BE2C (cell line): ENCODE measurements at places on chromosomes 13 and 19.
A peak's percentile ranks its signal among the peaks of the same experiment; 100 is the strongest.

GRCh38 chr13:30545320-30545719 lies 72.4 kb upstream of the USPL1 start:
- DNase-seq, result no peak

GRCh38 chr19:35314858-35315470 lies 14.0 kb upstream of the CD22 start:
- DNase-seq, result no peak

DNA sequence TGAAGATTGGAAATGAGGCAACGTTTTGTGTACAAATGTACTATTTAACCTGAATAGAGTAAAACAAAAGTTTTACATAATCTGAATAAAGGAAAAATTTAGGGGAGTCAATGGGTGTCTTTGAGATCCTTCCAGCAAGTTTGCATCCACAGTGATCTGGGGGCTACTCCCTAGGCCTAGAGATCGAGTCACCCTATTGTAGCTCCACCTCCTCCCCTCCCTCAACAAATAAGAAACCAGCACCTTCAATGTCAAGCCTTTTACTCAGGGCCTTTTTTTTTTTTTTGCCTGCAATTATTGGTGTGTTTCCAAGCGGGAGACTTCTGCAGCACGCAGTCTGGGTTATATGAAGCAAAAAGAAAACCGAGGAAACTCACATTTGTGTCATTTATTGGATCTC lies 16.3 kb upstream of the RAP2A start:
- DNase-seq, result no peak

GRCh38 chr13:31321457-31321856 lies 121.7 kb downstream of the B3GLCT start:
- DNase-seq, result no peak

DNA sequence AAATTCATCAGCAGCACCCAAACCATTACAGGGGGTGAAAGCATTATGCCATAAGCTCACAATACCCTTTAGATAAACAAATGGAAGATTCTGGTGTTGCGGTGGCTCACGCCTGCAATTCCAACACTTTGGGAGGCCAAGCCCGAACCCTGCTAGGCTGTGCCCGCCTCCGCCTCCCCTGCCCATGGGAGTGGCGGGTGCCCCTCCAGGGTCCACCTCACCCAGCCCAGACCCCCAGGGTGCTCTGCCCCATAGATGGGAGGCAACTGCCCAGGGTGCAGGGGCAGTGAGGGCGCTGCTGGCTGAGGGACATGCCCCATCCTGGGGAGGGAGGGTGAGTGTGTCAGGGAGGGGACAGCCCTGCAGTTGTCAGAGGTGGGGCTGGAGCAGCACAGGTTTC lies 10.0 kb upstream of the SIGLECL1 start:
- no peak for DNase-seq

DNA sequence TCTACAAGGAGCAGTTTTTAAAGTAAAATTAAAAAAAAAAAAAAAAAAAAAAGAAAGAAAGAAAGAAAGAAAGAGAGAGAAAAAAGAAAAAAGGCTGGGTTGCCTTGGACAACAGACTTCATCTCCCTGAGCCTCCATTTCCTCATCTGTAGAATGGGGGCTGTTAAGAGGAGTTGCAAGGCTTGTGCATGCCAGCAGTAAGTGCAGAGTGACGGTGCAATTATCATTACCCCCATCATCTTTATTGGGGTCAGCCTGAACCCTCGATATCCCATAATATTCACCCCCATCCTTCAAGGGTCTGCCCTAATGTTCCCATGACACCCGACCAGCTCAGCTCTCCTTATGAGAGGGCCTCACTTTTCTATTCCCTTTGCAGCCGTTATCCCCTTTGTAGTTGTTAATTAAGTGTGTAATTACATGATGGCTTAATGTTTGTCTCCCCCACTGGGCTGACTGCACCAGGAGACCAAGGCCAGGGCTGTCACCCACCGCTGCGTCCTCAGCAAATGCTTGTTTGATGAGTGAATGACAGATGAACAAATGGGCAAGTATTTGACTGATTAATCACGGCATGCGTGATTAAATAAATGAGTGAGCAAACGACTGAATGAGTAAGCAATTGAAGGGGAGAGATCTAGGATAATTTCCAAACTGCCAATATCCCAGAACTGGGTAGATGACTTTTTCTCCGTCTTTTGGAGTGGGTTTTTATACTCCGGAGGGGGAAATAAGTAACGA lies 10.1 kb downstream of the FOSB start:
- no peak for DNase-seq

GRCh38 chr13:107348925-107349324 lies 781.0 kb upstream of the ARGLU1 start:
- DNase-seq, result no peak

DNA sequence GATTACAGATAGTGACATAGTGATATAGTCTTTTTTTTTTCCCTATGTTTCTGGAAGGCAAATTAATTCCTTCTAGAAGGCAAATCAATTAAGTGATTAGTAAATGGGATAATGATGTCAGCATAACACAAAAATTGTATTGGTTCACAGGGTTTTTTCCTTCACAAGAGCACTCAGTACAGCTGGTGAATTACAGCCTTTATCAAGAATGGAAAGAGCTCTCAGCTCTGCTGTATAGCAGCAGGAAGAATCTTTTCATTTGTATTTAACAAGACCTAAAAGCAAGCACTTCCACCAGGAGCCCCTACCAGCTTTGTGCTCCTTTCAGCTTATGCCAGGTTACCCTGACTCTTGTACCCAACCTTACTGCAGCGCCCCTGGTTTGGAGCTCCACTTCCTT lies 90.8 kb downstream of the SERP2 start:
- no peak for DNase-seq

GRCh38 chr19:18317961-18318800 lies 4.7 kb downstream of the LSM4 start:
- peak; percentile 88 for DNase-seq

- no peak for DNase-seq
These were observed 424.5 kb downstream of the PCDH9 start for GRCh38 chr13:66805657-66806056.

DNA sequence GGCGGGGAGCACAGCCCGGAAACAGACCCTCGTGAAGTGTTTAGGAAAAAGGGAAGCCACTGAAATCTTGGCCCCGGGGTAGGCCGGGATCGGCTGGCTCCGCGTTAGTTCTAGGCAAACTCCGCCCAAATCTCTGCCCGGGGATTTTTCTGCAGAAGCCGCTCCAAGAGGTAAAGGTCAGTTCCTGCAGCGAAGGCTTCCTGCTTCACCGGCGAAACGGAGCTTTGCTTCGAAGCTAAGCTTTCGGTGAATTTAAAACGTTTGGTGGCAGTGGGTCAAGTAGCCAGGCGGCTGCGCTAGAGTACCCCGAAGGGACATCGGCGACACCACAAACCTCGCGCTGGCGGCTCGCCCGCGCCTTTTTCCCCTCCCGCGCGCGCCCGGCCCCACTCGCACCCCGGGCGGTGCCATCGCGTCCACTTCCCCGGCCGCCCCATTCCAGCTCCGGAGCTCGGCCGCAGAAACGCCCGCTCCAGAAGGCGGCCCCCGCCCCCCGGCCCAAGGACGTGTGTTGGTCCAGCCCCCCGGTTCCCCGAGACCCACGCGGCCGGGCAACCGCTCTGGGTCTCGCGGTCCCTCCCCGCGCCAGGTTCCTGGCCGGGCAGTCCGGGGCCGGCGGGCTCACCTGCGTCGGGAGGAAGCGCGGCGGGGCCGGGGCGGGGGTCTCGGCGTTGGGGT lies 441 bp downstream of the GJB2 start:
- no peak for DNase-seq

DNA sequence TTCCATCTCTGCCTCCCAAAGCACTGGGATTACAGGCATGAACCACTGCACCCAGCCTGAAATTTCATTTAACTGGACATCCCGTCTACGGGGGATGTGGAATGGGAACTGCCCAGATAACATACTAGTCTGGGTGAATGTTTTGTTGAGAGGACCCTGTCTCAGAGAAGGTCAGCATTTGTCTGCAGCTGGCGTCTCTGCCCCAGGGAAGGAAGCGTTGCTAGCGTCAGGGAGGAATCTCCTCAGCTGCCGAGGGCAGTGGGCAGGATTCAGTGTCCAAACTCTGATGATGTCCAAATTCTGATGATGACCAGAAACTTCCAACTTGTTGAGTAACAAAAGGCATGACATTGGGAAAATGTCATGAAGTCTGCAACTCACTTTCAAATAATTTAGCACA lies 3.1 kb downstream of the NXNL1 start:
- DNase-seq, result no peak

DNA sequence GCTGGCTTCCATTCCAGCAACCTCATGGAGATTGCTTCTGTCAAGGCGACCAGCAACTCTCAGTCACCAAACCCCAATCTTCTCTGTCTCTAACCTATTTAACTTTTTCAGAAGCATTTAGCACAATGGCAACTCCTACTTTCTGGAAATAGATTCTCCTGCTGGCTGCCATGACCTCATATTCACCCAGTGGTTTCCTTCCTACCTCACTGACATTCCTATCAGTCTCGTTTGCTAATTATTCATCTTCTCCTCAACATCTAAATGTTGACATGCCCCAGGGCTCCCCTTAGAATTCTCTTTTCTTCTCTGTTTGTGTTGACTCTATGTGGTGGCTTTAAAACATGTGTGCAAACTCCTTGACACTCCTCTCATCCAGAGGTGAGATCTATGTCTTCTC lies 106.7 kb downstream of the OLFM4 start:
- DNase-seq, result no peak

DNA sequence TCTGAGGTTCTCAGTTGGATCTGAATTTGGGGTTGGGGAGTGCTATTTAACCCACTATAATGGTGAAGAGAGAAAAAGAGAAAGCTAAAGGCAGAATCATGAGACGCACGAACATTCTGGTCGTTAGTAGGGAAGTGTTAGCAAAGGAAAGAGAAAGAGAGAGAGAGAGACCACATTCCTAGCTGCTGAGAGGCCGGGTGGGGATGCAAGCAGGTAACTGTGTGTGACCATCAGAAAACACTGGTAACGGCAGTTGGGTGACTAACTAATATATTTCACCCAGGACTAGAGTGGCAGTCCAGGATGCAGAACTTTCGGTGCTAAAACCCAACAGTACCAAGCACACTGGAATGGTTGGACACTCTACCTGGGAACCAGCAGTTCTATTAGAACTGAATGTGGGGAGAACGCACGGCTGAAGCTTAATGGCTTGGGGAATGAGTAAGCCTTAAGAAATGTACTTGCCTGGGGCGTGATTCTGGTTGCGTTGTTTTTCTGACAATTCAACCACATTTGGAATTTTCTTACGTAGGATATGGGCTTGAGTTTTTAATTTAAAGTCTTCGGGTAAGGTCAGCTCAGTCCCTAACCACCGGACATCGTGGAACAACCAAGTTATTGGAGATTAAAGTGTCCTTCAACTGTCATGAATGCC lies 130.2 kb downstream of the DNAJC15 start:
- DNase-seq, result no peak

DNA sequence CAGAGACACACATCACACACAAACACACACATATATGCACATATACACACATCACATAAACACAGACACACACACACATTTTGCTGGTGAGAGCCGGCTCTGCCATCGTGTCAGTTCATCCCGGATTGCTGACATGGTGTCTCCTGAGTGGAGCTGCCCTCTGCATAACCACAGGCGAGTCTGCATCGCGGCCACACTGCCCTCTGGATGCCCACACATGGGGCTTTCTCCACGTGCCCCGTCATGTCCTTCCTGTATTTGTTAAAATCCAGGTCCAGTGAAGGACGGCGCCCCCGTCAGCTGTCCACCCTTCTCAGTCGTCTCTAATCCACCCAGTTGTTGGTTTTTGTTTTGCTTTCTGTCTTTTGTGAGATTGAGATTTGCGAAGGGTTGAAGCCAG lies 52.6 kb upstream of the F7 start:
- no peak for DNase-seq

DNA sequence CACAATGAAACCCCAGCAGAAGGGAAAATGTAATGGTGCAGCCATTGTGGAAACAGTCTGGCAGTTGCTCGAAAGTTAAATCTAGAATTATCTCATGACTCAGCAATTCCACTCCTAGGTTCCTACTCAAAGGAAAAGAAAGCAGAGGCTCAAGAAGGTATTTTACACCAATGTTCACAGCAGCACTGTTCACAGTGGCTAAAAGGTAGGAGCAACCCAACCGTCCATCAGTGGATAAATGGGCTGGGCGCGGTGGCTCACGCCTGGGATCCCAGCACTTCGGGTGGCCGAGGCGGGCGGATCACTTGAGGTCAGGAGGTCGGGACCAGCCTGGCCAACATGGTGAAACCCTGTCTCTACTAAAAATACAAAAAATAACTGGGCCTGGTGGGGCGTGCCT lies 25.9 kb downstream of the ZFR2 start:
- DNase-seq, result no peak

DNA sequence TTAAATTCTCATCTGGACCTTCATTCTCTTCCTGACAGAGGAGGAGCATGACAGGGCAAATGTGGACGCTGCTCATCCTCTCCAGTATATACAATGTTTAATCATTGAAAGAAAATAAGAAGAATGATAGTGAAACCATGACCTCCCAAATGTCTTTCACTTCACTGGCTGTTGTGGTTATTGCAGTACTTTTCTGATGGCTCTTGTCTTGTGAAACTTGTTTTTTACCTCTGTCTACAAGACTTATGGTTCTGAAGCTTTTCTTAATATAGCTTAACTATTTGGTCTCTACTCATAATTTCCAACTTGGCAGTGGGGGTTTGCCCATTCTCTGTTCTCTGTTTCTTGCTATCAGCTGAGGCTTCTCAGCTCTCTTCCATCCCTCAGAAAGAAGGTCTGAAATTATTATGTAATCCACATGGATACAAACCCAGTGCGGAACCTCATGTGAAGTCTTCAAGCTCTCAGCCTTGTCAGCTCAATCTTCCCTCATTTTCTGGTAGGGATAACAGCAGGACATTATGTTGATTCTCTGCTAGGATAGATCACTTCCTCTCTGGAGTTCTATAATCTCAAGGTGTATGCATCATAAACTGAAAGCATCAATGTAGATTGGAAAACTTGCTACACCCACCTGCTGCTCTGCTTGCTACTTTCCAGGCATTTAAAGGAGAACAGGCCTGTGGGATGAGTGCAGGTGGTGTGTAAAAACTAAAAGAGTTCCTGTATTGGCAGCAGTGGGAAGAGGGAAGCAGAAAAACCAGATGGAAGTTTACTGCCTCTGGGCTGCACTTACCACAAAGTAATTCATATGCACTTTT lies 250.3 kb upstream of the HTR2A start:
- peak; percentile 42 for DNase-seq

GRCh38 chr13:30618186-30618929 lies 638 bp downstream of the USPL1 start:
- no peak for DNase-seq

- no peak for DNase-seq
These were observed 58.5 kb downstream of the SPATA13 start for GRCh38 chr13:24218977-24219376.

DNA sequence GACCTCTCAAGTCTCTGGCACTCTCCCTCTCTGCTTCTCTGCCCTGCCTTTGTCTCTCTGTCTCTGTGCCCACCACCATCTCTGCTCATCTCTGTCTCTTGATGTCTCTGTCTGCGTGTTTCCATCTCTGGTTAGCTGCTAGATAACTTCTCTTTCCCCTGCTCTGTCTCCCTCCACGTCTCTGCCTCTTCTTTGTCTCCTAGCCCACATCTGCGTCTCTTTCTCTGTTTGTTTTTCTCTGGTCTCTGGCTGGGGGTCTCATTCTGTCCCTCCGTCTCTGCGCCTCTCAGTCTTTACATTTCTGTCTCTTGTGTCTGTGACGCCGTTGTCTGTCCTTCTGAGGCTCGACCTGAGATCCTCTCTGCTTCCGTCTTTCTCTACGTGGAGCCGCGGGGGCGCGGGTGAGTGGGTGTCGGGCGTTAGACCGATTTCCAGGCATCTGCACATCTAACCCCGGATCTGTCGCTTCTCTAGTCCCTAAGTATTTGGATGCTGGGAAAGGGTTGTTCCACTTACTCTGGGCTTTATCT lies 386 bp downstream of the GIPR start:
- DNase-seq, result no peak
